Hematopoietic multipotent progenitor cell treated with erythropoietin and hydrocortisone succinate and interleukin-3 and kit ligand, for 6 days (in vitro differentiated cells): ENCODE measurements at places on chromosomes 1 and 21.

GRCh38 chr1:204207136-204207616, 6.6 kb downstream of the GOLT1A start:
- peak; percentile 75 for DNase-seq

- DNase-seq: peak; percentile 29
Observed at GRCh38 chr1:235867903-235868469, 1.3 kb upstream of the LYST start.

DNA sequence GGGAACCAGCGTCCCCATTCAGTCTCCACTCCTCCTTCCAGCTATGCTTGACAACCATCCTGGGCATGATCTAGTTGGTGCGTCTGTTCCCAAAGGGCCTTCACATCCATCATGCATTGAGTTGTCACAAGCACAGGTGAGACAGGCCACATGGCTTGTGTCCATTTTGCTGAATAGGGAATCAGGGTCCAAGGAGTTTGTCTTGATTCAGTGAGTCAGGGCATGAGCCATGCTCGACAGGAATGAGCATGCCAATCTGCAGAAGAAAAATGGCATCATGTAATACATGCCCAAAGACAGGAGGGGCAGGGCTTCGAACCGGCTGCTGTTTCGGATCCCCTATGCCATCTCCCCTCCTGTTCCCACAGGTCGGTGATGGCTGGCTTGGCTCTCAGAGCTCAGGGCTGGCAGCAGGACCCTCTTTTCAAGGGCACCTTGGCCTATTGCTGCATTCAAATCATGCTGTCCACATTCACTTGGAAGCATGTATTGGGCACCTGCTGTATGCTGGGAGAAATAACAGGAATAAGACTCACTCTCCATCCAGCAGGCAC, 44.5 kb downstream of the PKP1 start:
- no peak for DNase-seq

DNA sequence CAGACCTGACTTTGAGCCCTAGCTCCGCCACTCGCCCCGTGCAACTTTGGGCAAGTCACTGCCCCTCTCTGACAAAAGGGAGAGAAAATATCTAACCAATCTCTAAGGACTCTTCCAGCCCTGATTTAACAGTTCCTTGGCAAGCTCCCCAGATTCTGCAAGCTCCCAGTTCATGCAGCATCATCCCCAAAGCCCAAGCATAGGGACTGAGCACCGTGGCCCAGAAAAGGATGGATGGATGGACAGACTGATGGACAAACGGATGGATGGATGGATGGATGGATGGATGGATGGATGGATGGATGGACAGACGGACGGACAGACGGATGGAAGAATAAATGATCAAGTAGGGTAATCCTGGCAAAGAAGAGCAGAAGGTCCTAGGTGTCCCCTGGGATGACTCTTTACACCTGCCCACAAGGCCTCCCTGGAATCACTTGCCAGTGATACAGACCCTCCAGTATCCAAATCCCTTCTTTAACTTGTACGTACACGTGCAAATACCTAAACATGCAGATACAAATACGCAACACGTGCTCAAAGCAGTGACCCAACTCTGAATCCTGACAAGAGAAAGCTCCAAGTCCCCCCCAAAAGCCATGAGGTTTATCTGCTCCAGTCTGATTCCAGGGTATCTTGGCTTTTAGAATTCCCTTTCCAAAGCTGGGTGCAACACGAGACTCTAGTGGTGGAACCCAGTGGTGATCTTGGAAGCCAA, 16.0 kb downstream of the IFFO2 start:
- no peak for DNase-seq

DNA sequence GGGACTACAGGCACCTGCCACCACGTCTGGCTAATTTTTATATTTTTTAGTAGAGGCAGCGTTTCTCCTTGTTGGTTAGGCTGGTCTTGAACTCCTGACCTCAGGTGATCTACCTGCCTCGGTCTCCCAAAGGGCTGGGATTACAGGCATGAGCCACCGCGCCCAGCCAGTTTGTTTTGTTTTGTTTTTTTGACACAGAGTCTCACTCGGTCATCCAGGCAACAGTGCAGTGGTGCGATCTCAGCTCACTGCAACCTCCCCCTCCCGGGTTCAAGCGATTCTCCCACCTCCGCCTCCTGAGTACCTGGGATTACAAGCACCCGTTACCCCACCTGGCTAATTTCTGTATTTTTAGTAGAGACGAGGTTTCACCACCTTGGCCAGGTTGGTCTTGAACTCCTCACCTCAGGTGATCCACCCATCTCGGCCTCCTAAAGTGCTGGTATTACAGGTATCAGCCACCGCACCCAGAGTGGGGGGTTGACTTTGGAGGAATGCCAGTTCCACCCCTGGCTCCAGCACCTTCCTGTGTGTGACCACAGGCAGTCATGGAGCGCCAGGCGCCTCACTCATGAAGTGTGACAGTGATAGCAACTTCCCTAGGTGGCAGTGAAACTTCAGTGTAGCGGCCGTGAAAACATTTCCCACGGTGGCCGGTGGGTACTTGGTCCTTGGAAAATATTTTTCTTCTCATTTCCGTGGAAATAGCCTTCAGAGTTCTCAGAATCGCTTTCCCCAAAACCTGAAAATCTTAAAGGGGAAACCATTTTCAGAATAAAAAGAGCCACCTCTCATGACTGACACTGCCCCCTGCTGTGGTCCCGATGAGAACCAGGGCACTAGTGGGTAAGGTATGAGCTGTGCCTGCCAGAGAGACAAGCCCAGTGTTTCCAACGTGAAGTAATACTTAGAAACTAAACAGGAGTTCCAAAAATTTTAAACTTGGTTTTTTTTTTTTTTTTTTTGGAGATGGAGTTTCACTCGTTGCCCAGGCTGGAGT, 48.6 kb downstream of the WDR4 start:
- DNase-seq: peak; percentile 62

DNA sequence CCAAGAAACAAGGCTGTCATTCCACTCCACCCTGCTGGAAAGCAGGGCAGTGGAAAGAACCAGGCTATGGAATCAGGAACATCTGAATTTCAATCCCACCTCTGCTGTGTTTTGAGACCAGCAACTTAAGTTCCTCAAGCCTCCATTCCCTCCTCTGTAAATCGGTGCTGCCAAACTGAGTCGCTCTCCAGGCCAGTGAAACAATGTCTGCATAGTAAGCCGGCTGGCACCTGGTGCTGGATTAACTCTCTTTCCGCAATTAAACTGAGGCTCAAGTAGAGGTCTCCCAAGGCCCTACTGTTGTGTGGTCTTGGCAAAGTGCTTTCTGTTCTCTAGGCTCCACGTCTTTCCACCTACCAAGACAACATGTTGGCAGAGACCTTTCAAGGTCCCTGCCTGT, 65.3 kb downstream of the SSBP3 start:
- DNase-seq: no peak

- DNase-seq: no peak
Observed at GRCh38 chr1:246179401-246179800, 327.7 kb downstream of the SMYD3 start.

- DNase-seq: no peak
Observed at GRCh38 chr1:51919684-51920083, 41.2 kb upstream of the NRDC start.

DNA sequence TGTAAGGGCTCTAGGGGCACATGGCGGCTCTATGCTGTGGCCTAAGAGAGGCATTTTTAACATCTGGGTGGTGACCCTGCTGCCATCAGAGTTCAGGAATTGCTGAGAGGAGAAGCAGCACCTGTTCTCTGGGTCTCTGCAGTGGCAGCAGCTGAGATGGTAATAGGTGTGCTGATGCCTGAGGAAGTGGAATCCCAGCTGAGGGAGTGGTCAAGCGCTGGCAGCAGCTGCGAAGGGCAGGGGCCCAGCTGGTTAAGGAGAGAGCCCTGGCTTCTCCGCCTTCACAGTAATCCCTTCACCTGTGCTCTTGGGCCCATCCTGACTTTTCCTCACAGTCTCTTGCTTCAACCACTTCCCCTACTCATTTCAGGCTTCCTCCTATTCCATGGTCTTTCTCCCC, 39.8 kb downstream of the GJA5 start:
- no peak for DNase-seq

GRCh38 chr1:81693316-81693715, 107.4 kb upstream of the ADGRL2 start:
- DNase-seq: no peak

GRCh38 chr1:178060789-178061556, 32.9 kb upstream of the RASAL2 start:
- no peak for DNase-seq

GRCh38 chr1:92298573-92299476, at the start of the genes GLMN and RPAP2:
GLMN (minus strand) TSS chr1:92298987; CDS start chr1:92297999, 988 bp downstream.
RPAP2 (plus strand) TSS chr1:92299059; CDS start chr1:92299074, 15 bp downstream.
- DNase-seq: peak; percentile 91
